ENCODE measurements at places on chromosomes 12 and 14.

GRCh38 chr12:31297572-31298514 is 28.1 kb downstream of the SINHCAF start:
- no peaks in the 10 kb centered on the region for H3K4me1 ChIP-seq
- no peaks in the 10 kb centered on the region for H3K27me3 ChIP-seq
- no peaks in the 10 kb centered on the region for H3K36me3 ChIP-seq
- H3K27ac ChIP-seq = no peak overlapping the region

GRCh38 chr14:52876311-52876710 is 74.5 kb downstream of the FERMT2 start:
- H3K27ac ChIP-seq = no peak overlapping the region
- H3K36me3 ChIP-seq = no peaks in the 10 kb centered on the region
- H3K4me1 ChIP-seq = no peaks in the 10 kb centered on the region

- no peaks in the 10 kb centered on the region for H3K36me3 ChIP-seq
- no peaks in the 10 kb centered on the region for H3K4me1 ChIP-seq
- H3K4me3 ChIP-seq = no peak overlapping the region
- no peak for DNase-seq
Observed at GRCh38 chr12:110104188-110105094, 19.7 kb upstream of the IFT81 start.

- no peak overlapping the region for H3K4me3 ChIP-seq
- no peaks in the 10 kb centered on the region for H3K4me1 ChIP-seq
- H3K27ac ChIP-seq = no peak overlapping the region
- no peaks in the 10 kb centered on the region for H3K27me3 ChIP-seq
Observed at GRCh38 chr12:24922090-24922489, 26.8 kb downstream of the BCAT1 start.

DNA sequence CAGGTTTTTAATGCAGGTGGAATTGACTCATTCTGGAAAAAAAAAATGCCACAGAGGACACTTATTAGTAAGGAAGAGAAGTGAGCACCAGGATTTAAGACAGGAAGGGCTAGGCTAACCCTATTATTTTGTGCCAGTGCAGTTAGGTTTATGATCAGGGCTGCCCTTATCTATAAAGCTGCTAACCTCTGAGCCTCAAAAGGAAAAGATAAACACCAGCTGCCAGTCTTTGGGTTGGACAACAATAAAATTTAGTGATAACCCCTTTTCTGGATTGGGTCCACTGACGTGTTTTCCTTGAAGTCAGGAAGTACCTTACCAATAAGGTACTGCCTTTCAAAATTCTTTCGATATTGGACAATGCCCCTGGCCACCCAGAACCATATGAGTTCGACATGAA is 128.9 kb downstream of the NUBPL start:
- H3K4me3 ChIP-seq = no peak overlapping the region
- no peaks in the 10 kb centered on the region for H3K27me3 ChIP-seq
- no peaks in the 10 kb centered on the region for H3K4me1 ChIP-seq
- no peaks in the 10 kb centered on the region for H3K36me3 ChIP-seq
- DNase-seq = no peak

DNA sequence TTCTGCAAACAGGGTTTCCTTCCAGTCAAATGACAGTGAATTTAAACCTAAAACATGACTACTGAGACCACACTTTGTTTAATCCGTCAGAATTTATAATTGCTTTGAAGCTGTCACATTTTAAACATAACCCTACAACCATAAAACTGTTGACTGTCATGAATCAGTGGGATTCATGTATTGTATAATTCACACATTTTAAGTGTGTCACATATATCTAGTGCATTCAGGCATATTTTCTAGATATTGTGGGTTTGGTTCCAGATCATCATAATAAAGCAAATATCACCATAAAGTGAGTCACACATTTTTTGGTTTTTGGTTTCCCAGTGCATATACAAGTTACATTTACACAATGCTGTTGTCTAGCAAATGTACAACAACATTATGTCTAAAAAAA is 304.4 kb downstream of the TMEM132D start:
- no peak overlapping the region for H3K27ac ChIP-seq
- no peaks in the 10 kb centered on the region for H3K4me1 ChIP-seq
- DNase-seq = no peak

DNA sequence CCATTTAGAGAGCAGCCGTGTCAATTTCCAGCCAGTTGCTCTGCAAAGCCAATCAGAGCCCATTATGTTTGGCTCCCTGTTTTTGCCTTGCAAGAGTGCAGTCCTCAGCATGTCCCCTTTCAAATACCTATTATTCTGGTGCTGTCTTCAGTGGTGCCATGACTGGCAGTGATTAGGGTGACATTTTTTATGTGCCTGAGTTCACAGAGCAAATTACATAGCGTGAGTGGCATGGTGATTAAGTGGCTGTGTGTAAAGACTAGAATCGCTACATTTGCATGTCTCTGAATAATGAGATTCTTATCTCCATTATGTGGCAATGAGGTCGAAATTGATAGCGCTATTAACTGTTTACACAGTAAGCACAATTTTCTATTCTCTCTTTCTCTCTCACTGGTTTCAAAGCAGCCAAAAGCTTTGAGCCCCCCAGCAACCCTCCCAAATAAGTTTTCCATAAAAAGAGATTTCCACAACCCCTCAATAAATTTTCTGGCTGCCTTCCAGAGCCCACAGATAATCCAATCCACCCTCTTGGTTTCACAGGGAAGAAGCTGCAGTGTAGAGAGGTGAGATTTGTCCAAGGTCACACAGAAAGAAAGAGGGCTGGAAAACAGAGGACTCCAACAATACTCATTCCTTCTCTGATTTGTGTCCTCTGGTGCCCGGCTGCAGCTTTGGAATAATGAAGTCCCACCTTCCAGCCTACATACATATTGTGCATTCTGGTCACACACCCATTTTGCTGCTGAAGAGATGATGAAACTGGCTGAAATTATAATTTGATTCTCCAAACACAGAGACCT is 58.8 kb upstream of the NUDT4 start:
- no peaks in the 10 kb centered on the region for H3K27me3 ChIP-seq
- no peak overlapping the region for H3K27ac ChIP-seq
- no peak overlapping the region for H3K4me3 ChIP-seq
- DNase-seq = no peak

DNA sequence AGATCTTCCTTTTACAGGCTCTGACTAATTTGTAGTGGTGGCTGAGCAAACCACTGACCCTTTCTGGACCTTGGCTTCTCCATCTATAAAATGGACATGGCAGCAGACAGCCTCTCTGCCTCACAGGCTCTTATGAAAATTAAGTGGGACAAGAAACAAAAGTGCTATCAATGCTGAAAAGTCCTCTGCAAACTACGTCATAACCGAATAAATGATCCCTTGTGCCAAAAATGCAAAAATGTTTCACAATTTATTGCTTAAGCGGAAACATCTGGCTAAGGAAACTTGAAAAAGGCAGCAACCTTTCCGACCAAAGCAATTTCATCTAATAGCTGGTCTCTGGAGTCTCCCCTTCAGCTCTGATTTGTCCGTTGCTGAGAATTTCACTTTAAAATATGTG is 108.5 kb upstream of the PLXNC1 start:
- no peak overlapping the region for H3K27ac ChIP-seq
- no peaks in the 10 kb centered on the region for H3K4me1 ChIP-seq
- DNase-seq = no peak
- H3K4me3 ChIP-seq = no peak overlapping the region
- no peaks in the 10 kb centered on the region for H3K27me3 ChIP-seq

DNA sequence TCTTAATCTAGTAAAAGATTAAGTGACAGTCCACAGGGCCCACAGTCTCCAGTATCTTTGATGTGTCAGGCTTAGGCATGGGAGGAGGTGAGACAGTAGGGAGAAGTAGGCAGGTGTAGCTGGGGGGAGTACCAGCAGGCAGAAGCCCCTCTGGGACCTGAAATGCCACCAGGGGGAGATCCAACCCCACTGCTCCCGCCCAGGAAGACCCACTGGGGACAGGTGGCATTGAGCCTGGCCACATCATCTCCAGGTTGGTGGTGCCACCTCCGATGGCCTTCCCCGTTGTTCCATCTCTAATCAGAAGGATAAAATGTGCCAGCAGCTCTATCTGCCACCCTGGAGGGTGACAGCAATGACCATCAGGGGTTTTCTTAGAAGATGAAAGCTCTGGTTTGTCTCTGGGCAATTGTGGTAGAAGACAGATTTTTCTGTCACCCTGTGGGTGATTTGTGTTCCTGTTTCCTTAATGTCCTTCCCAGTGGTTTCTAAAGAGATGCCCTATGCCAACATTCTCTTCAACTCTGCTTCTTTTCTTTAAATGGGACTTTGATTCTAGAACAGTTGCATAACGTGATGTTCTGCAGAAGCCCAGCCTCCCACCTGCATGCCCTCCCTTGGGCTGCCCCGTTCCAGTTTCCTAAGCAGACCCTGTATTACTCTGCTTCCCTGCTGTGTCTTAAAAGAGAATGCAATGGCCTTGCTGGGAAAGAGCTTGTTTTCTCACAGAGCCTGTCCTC is 12.3 kb upstream of the SERPINA12 start:
- H3K4me3 ChIP-seq = no peak overlapping the region
- peaks cover 16% of the 10 kb centered on the region for H3K27me3 ChIP-seq
- no peaks in the 10 kb centered on the region for H3K36me3 ChIP-seq
- no peaks in the 10 kb centered on the region for H3K4me1 ChIP-seq

DNA sequence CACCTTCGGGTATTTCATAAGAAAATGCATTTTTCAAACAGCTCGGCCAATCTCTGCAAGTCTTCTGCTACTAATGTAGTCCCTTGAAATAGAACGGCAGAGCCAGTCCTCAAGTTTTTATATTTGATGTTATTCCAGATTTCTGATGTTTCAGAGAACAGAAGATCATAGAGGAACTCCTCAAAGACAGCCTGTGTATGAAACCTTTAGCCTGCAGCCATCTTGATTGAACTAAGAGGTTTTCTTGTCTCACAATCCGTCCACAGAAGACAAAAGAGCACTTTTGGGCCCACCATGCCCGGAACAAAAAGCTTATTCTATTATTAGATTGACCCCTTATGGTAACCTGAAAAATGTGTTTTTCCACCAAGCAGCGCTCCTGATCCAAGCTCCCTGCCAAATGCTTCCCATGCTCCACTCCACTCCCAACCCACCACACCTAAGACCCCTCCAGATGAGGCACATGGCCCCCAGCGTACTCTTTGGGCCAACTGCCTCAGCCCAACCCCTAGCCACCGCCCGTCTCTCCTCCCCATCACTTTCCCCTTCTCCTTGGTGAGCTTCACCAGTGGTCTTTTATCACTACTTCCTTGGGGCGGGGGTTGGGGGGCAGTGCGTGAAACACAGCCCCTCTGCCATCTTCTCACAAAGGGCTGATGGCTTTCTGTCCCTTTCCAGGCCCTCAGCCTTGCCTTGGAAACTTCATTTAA is 175.8 kb downstream of the CALM1 start:
- no peaks in the 10 kb centered on the region for H3K4me1 ChIP-seq
- no peaks in the 10 kb centered on the region for H3K27me3 ChIP-seq
- no peaks in the 10 kb centered on the region for H3K36me3 ChIP-seq
- H3K4me3 ChIP-seq = no peak overlapping the region

DNA sequence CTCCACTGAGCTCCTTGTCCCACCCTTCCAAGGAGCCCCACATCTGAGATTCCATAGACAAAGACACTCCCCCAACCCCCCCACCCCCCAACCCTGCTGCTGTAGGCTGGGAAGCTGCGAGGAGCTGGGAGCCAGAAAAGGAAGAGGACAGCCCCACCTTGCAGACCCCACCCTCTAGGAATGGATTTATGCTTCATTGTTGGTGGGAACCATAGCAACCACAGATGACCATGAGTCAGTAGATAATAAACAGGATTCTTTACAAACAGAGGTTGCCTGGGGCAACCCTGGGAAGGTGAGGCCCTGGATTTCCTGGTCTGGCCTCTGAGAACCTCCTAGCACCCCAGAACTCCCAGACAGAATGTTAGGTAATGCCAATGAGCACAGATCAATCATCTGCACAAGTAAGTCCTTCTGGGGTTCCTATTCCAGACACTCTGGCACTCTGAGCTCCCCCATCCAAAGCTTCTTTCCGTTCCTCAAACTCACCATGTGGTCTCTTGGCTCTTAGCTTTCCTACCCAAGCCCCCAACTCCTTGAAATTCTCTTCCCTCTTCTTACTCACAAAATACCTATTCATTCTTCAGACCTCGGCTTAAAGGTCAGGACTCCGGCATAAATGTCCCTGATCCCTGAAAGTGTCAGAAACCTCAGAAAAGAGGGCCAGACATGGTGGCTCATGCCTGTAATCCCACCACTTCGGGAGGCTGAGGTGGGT is 15.2 kb upstream of the PLEKHG6 start:
- no peak overlapping the region for H3K27ac ChIP-seq
- no peak overlapping the region for H3K4me3 ChIP-seq
- H3K27me3 ChIP-seq = peaks cover 22% of the 10 kb centered on the region
- no peaks in the 10 kb centered on the region for H3K4me1 ChIP-seq
- no peak for DNase-seq

- DNase-seq = no peak
- no peaks in the 10 kb centered on the region for H3K4me1 ChIP-seq
- no peak overlapping the region for H3K27ac ChIP-seq
- H3K4me3 ChIP-seq = no peak overlapping the region
- H3K27me3 ChIP-seq = peaks cover 3% of the 10 kb centered on the region
Observed at GRCh38 chr12:66662729-66663128, 16.1 kb downstream of the GRIP1 start.

- H3K27me3 ChIP-seq = peaks cover 3% of the 10 kb centered on the region
- peaks cover 96% of the 10 kb centered on the region for H3K4me1 ChIP-seq
- DNase-seq = no peak
- H3K4me3 ChIP-seq = no peak overlapping the region
Observed at GRCh38 chr12:132503618-132504204, 13.8 kb downstream of the FBRSL1 start.

- H3K4me3 ChIP-seq = peak overlapping the region; percentile 83
- H3K27me3 ChIP-seq = no peaks in the 10 kb centered on the region
- peaks cover 28% of the 10 kb centered on the region for H3K4me1 ChIP-seq
- no peaks in the 10 kb centered on the region for H3K36me3 ChIP-seq
- peak overlapping the region; percentile 100 for H3K27ac ChIP-seq
Observed at GRCh38 chr12:107094183-107094448, 767 bp upstream of the CRY1 start.

DNA sequence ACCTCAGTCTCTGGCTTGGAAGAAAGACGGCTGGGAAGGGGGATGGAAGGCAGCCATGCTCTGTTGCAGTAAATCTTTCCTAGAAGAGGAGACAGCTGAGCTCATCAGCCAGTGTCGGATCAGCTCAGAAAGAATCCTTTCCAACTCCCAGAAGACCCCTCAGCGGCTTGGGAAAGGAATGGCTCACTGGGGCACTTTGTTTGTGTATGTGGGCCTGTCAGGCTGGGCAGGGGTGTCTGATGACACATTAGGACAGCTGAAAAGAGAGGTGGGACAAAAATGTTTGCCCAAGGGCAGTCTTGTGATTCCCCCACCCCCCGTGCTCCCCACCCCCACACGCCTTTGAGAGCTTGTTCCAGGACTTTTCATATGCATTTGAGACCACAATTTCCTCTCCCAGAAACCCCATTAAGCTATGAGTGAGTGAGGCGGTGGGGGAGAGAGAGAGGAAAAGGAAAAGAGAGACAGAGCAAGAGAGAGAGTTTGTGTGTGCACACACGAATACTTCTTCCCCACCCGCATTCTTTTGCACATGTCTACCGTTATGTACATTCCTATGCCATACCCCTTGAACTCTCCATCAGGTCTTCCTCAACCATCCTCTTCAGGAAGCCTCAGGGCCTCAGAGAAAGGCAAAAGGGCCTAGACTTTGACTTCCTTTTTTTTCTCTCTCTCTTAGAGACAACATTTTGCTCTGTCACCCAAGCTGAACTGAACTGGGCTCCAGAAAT is 198.9 kb downstream of the ZFP36L1 start:
- DNase-seq = no peak
- H3K36me3 ChIP-seq = no peaks in the 10 kb centered on the region
- no peak overlapping the region for H3K27ac ChIP-seq
- no peaks in the 10 kb centered on the region for H3K27me3 ChIP-seq
- H3K4me3 ChIP-seq = no peak overlapping the region

Measured in T-cell (primary cell).